Activated CD4-positive, alpha-beta T cell treated with anti-CD3 and anti-CD28 coated beads, Interleukin-2, Interleukin-4, amounts not matched to agents 100 ng/mL and 50 ng/mL, durations not matched to agents 16 hours and 8 hours (primary cell): ENCODE measurements at places on chromosomes 1 and 21.

DNA sequence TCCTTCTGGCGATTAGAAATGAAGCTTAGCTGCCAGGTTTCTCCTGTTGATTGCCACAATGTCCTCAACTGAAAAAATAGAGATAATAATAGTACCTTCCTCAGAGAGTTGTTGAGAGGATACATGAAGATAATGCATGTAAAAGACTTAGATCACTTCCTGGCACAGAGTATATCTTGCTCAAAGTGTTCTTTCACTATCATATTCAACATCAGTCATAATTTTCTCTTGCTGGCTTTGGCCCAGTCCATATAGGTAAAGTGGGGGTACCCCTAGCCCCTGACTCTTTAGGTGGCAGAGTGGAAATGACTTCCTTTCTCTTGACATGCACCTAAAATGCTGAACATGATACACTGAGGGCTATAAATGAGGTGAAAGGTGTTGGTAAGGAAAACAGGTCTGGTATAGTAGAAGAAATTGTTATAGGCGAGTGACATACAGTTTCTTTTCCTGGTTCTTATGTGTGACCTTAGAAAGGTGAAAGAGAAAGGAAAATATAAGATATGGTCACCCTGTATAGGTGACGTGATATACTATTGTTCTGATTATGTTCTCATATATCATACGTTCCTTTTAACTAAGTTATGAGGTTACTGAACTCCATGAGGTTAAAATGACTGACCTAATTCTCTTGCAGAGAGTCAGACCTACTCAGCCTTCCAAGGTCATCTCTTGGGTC, 209.9 kb upstream of the DEPDC1 start:
- DNase-seq: no peak

GRCh38 chr1:163093579-163093978, 24.4 kb downstream of the RGS4 start:
- no peak for DNase-seq

GRCh38 chr21:29582855-29583254, 284.1 kb downstream of the BACH1 start:
- DNase-seq: no peak

- DNase-seq: no peak
Measured at GRCh38 chr1:180425952-180426351, 76.4 kb downstream of the ACBD6 start.

GRCh38 chr1:212743901-212744475, 44.3 kb upstream of the BATF3 start:
- DNase-seq: no peak
